ENCODE measurements at places on chromosomes 2 and 18. TPM values are rescaled to one million over a fixed set of nuclear protein-coding genes. Genes with fewer than 3 reads are reported as not detected.

DNA sequence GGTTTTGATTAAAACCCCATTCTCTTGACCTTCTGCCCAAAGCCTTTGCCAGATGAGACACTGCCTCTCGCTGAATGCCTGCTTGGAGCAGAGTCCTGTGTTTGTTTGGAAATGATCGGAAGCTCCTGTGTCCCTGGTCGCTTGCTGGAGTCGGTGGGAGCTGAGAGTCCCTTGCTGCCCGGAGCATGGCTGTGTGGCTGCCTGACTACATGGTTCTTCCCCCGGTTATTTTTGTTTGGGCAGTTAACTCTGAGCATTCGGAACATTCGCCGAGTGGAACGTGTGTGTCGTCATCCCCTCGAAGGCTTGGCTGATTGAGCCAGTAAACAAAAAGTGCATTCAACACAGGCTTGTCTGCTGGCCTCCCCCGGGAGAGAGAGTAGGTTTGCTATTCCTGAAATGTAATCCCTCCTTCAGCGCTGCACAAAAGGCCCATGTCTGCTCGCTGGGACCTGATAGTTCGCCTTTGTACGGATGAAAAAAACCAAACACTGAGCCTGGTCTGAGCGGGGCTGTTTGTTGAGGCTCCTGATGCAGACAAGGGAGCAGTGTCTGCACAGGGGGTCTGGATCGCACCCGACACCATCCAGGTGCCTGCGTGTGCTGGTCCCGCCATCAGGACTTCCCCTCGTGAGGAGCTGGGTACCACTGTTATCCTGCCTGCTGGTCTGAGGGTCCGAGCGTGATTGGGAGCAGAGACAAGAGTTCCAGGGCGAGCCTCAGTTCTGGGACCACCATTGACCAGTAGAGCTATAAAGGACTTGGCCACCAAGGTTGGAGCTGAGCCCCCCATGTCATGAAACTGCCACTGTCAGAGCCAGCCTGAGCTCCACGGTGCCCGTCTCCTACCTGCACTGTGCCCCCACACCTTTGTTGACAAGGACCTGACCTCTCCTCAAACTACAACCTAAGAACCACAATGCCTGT, 83.8 kb downstream of the AGAP1 start:
- DNase-seq = no peak

DNA sequence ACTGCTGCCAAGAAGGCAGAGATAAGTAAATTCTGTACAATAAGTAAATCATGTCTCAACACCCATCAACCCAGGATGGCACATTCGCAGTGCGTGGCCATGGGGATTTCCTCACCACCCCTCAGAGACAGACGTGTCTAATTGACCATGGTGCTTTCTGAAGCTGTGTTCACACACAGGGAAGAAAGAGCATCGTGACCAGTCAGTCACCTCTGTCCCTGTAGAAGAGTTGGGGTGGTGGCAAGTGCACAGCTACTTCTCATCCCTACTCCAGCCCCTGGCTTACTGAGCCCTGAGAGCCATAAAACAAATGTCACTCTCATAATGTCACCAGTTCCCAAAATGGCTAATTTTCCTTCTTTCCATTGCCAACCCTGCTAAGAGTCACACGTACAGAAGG, 31.3 kb upstream of the MLPH start:
- DNase-seq = no peak

DNA sequence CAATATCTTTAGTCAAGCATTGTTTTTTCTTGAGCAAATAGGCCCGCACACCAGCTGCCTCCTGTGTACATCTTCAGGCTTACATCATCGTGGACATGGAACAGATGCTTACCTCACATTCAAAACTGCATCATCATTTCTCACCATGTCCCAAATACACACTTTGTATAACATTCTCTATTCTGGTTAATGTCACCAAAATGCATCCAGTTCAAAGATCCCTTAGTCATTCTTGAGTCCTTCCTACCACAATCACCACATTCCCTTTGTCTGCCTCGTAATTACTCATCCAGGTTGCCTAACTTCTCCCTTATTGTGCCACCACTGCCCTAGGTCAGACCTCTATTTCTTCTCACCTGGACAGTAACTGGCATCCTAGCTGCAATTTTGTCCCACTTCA, 373.7 kb upstream of the GALNT5 start:
- no peak for DNase-seq

- no peak for DNase-seq
Measured at GRCh38 chr2:166458674-166459073, 35.4 kb downstream of the SCN7A start.

DNA sequence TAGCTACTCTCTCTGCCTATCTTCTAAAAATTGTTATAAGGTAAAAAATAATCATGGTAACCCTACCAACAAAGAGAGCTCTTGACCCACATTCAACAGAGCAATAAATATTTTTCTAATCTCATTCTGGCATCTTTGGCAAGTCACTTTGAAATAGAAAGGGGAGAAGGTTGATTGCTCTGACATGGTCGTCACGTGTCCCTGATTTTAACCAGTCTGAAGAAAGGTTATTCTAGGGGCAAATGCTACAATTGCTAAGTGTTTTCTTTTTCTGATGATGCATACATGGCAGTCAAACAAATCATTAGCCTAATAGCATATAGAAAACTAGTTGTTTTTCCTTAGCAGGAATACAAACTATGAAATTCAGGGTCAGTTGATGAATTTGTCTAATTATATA, 153.3 kb upstream of the MAP3K20 start:
- no peak for DNase-seq

GRCh38 chr2:206435742-206436141, 7.6 kb upstream of the ADAM23 start:
- DNase-seq = no peak

DNA sequence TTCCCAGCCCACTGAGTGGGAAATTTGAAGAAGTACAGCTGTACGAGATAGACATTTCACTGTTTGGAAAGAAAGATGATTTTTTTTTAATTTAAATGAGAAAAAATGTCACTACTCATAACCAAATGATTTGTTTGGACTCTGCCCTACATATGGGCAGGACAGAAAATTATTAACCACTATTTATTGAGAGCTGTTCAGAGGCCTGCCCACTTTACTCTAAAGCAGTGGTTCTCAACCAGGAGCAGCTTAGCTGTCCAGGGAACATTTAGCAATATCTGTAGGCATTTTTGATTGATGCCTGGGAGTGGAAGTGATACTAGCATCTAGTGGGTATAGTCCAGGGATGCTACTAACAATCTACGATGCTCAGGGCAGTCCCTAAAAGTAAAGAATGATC, 13.4 kb upstream of the DTNA start:
- DNase-seq = no peak

- peak; percentile 87 for DNase-seq
Measured at GRCh38 chr2:160492401-160493226, 993 bp downstream of the RBMS1 start.

- DNase-seq = no peak
Measured at GRCh38 chr2:219228911-219229304, 528 bp downstream of the ATG9A start.

GRCh38 chr2:19653509-19653908, 248.3 kb downstream of the TTC32 start:
- DNase-seq = no peak

DNA sequence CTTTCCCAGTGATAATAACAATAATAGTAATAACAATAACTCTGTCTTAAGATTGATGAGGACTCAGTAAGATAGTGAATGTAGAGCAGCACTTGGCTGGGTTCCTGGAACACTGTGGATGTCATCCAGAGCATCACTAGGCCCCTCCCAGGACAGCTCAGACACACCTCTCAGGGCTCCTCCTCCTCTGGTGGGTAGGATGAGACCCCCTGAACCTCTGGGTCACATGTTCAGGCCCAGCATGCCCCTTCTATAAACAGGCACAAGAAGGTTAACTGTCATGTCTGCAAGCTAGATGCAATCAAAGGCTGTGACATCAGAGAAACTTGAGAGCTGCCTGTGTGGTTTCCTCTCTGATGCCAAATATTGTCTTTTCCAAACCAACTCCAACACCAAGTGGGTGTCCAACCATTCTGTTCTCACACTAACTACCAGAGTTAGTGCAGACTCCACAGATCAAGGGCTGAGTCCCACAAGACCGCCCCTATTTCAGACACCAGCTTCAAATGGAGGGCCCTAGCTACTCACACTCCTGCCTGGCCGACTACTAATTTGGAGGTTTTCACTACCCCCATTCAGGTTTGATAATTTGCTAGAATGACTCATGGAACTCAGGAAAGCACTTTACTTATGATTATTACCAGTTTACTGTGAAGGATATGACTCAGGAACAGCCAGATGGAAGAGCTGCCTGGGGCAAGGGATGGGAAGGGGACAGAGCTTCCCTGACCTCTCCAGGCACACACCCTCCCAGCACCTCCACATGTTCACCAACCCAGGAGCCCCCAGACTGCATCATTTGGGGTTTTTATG, 46.4 kb upstream of the BZW1 start:
- DNase-seq = peak; percentile 94

GRCh38 chr18:1270081-1270480, 365.4 kb downstream of the ADCYAP1 start:
- DNase-seq = no peak

DNA sequence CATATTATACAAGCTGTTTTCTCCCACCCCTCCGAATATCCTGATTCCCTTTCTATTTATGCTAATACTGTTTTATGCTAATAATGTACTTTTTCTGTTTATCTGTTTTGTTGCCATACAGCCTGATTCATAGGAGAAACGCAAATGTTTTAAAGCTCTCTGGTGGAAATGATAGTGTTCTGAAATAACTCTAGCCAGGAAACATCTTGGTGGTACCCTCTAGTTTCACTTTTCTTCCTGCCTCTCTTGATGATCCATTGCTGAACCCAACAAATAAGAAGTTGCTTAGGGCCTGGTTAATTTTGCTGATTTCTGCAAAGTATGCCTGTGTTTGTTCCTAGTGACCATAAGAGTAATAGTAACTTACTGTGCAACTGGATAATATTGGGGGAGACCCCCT, 148.4 kb upstream of the KCTD1 start:
- no peak for DNase-seq

- DNase-seq = no peak
Measured at GRCh38 chr2:40164736-40165508, 287.0 kb downstream of the SLC8A1 start.

DNA sequence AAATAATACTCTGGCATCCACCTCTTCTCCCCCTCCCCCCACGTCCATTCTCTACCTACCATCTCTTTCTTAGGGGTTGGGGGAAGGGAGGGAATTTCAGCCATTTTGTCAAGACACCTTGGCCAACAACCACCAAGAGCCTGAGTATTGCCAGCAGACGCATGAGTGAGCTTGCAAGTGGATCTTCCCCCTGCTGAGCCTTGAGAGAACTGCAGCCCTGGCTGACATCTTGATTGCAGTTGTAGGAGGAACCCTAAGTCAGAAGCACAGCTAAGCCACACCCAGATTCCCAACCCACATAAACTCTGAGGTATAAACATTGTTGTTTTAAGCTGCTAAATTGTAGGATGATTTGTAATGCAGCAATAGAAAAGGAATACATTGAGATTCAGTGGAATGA, 165.6 kb downstream of the TMEFF2 start:
- DNase-seq = peak; percentile 26

DNA sequence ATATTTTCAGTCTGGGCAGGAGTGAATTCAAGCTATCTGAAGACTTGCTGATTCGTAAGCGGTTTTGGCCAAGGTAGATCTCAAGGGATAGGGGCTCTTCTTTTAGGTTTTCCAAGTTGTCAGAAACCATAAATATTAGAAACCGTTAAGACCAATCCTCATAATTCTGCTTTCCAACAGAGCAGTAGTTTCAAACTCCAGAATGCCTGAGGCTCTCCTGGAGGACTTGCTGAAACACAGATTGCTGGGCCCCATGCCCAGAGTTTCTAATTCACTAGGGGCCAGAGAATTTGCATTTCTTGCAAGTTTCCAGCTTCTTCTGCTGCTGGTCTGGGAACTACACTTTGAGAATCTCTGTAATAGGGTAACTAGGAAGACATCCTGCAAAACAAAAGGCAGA, 1855.7 kb upstream of the CELF4 start:
- no peak for DNase-seq

- peak; percentile 81 for DNase-seq
Measured at GRCh38 chr2:88180605-88181240, 10.6 kb downstream of the THNSL2 start.

- DNase-seq = no peak
Measured at GRCh38 chr2:68088940-68089339, 26.1 kb upstream of the C1D start.

Gene EFHD1
- total RNA-seq = 0.95 TPM

Gene LGALSL
- 4.9 TPM for total RNA-seq

Gene STPG4
- total RNA-seq = not detected

Gene POMC
- 0.34 TPM for total RNA-seq

Gene KCNK3
- total RNA-seq = 0.03 TPM

Gene RAPH1
- 5.8 TPM for total RNA-seq

Gene CFAP53
- 4.3 TPM for total RNA-seq

Gene METTL8
- 17.1 TPM for total RNA-seq

Gene DIPK1C
- not detected for total RNA-seq
